ENCODE measurements at places on chromosomes 4 and X.

DNA sequence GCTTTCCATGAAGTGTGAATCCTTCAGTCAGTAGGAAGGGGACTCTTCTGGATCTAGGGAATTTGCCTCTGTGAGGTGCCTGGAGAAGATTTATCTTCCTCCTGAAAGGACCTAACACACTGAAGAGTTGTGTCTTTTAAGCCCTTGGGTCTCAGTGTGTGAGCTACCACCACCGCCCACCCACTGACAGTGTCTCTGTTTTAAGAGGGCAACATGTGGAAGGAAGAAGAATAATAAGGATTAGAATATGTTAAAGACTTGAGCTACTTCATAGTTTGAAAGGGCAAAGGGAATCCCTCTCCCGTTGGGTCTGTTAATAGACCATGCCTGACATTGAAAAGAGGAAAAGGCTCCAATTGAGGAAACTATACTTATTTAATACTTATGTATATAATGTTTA lies 64.3 kb upstream of the TLR2 start:
- no peak for DNase-seq

- DNase-seq = no peak
Observed at GRCh38 chrX:150456466-150456865, 93.3 kb downstream of the MAMLD1 start.

DNA sequence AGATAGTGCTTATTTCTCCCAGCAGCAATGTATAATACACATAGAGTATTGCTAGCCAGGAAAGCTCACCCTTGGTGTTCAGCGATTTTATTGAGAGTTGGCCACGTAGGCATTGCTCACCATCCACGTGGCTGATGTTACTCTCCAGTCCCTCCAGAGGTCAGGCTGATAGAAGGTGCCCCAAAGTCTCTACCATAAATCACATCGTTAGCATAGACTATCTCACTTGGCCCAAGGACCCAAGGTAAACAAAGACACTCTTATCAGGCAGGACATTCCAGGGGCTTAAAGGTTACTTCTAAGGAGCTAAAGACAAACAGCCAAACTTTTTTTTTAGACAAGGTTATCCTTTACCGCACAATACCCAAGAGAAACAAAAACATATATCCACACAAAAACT lies 30.3 kb upstream of the RGN start:
- no peak for DNase-seq

- DNase-seq = no peak
Observed at GRCh38 chr4:119785963-119786362, 157.4 kb upstream of the PDE5A start.

DNA sequence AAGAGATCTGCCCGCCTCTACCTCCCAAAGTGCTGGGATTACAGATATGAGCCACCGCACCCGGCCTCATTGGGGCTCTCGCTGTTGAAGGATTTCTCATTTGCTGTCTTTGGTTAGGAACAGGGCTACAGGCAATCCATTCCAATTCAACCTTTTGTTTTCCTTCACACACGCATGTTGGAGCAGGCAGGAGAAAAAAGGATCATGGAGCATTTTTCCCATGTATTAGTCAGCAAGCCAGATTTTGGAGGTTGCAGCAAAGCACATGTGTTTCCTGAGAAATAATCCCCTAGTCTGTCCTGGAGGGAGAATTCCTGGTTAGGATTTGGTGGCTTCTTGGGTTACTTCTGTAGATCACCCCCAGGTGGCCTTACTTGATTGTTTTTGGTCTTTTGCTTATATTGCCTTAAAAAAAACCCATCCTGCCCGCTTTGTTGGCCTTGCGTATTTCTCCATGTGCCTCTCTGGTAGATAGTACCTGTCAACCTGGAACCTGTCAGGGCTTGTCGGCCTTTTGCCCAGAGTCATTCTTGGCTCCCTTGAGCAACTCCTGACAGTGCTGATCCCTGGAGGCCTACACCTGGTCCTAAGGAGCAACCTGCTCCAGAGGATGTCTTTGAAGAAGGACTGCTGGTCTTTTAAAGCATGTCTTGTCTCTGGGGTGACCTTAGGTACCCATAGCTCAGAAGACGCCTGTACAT lies 82.4 kb upstream of the CLCN4 start:
- no peak for DNase-seq

DNA sequence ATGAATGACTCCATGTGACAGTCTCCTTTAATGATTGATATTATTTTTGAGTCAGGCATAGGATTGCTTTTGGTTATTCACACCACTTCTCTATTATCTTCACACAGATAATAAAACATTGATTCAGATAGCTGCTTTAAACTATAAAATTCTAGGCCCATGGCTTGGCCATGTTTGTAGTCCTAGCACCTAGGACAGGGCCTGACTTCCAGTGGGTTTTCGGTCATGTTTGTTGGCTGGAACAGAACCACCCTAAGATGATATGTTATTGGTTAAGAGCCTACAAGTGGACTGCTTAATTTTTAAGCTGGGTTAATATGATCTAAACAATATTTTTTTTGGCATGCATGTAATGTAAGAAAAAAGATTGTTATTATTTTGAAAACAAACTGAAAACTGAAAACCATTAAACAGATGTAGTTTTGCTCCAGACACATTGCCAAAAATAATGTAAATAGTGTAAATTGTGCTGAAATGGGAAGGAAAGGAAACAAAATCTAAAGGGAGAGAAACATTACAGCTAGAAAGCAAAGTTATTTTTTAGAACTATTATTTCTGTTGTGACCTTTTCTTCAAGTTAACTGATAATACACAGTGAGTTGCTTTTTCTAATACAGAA lies 98.0 kb downstream of the FRAS1 start:
- no peak for DNase-seq

- no peak for DNase-seq
Observed at GRCh38 chr4:73967866-73968265, 14.0 kb downstream of the PF4 start.

DNA sequence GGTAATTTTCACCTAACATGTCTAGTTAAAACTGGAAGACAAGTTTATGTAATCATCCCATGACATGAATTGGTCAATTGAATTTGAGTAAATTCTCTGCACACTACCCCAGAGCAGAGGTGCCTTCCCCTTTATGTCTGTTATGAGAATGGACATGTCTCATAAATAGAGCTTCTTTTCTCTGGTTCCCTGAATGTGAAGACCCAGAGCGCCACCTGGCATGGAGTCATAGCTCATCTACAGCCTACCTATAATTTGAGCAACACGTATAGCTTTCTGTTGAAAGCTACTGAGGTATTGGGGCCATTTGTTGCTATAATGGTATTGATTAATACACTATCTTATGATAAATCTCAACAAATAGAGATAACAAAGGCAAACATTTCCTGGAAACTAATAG lies 626.5 kb upstream of the GALNTL6 start:
- DNase-seq = no peak

DNA sequence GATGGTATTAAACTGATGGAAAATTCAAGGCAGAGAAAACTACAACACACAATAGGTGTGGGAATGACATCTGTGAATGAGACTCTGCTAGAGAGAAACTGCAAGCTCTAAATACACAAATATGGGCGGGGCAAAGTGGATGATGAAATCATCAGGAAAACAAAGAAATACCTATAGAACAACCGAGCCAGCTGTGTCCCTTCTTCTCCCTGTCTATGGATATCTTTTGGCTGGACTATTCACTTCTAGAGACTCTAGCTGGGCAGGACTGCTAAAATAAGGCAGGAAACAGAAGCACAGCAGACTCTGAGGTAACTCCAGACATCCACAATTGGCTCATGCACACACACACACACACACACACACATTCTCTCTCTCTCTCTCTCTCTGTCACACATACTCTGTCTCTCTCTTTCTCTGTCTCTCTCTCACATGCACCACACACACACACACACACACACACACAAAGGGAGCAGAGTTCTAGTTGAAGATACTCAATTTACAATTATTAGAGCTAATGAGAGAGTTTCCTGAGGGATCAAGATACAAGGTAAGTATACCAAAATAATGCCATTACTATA lies 27.2 kb upstream of the EDNRA start:
- no peak for DNase-seq

GRCh38 chrX:153420851-153421599 lies 9.8 kb downstream of the ZFP92 start:
- no peak for DNase-seq

DNA sequence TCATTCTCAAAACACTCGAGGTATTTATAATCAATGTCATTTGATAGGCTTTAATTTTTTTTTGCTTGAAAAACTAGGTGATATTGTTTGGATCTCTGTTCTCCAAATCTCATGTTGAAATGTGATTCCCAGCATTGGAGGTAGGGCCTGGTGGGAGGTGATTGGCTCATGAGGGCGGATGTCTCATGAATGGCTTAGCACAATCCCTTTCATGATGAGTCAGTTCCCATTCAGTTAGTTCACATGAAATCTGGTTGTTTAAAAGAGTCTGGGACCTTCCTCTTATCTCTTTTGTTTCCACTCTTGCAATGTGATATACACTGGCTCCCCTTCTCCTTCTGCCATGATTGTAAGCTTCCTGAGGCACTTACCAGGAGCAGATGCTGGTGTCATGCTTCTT lies 638.7 kb downstream of the DMD start:
- DNase-seq = no peak

- DNase-seq = no peak
Observed at GRCh38 chrX:50865311-50865710, 45.2 kb upstream of the BMP15 start.

DNA sequence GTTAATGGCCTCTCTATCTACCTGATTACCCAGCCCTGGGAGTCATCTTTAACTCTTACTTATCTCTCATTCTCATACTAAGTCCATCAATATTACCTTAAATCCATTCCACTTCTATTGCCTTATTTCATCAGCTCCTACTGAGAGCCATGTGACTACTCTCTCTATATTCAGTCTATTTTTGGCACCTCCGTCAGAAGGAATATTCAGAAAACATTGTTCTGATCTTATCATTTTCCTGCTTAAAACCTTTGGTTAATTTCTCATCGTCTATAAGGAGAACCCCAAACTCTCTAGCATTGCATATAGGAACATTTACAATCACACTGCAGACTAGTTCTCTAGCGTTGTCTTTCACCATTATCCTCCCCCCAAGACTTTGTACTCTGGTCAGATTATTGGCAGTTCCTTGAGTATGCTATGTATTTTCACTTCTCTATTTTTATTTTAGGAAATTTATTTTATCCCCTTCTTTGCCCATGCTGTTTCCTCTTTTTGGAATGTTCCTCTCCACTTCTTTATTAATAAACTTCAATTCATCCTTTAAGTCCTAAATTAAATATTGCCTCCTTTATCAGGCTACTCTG lies 13.7 kb upstream of the AMMECR1 start:
- no peak for DNase-seq

GRCh38 chr4:31334086-31334910 lies 614.1 kb downstream of the PCDH7 start:
- no peak for DNase-seq

DNA sequence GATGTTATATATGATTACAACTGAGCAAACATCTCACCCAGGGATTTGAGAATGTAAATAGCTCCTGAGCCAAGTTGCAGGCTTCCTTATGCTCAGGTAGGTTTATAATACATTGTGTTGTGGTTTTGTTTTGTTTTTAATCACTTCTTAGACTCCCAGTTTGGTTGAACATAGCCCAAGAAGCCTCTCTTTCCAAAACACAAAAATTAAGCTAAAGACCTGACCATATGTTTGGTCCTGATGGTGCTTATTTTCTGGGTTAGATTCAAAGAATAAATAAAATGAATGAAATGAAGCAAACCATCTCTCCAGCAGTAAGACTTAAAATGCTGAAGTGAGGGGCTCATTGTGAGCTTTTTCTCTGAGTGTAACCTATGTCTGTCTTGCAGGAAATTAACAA lies 93.5 kb downstream of the GRXCR1 start:
- no peak for DNase-seq

DNA sequence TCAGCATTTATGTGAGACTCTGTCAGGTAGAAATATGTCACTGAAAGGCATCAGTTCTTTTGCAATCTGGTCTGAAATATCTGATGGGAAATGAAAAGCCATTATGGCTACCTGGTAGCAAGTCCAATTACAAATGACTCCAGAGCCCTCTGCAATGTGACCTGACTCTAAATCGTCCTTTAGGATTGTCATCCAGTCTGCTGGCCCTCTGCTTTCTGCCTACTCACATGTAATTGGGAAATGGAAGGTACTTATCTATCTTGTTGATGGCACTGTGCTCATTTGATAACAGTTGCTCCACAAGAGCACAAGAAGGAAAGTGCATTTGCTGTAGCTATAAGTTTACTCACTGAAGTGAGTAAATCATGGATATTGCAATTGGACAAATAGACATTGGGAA lies 799.8 kb downstream of the RAPGEF2 start:
- DNase-seq = no peak

GRCh38 chr4:89519771-89520320 lies 212.2 kb upstream of the GPRIN3 start:
- DNase-seq = no peak

DNA sequence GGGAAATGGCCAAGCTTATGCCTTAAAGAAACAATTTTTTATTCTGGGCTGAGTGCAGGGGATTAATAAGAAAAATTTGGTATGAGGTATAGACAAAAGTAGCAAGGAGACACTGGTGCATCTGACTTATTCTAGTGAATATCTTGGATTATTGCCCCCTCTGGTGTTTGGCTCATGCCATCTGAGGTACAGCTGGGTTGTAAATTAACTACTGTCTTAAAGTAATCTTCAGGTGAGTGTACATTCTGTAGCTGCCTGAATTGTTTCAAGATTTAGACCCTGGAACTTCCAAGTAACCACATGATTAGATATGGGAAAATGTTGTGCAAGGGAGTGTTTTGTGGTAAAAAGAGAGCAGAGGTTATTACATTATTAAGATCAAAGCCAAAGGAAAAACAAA lies 988.7 kb downstream of the FAM133A start:
- no peak for DNase-seq

- no peak for DNase-seq
Observed at GRCh38 chr4:158856852-158857251, 88.0 kb downstream of the FNIP2 start.

DNA sequence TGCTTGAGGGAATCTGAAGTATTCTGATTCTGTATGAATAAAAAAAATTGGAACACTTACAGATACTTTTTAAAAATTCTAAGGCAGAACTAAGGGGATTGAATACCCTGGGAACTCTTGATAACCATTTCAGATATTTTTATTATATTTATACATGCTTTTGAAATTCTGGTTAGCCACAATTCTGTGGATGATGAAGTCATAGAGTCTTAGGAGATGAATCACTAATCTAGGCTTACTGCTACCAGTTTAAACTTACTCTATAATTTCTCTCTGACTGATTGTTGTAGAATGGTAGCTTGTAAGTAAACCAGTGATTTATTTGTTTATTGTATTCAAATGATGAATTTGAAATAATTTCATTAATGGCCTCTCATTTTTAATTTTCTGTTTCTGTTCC lies 11.4 kb upstream of the SLAIN2 start:
- no peak for DNase-seq

Measured in stimulated activated CD8-positive, alpha-beta memory T cell treated with anti-CD3 and anti-CD28 coated beads, Interleukin-4, amount 100 ng/mL, for 1 hour (primary cell).